ENCODE measurements at places on chromosomes 1 and 21.

GRCh38 chr1:232450615-232451014 is 179.3 kb downstream of the SIPA1L2 start:
- no peak for DNase-seq

- no peak for DNase-seq
Measured at GRCh38 chr21:44815225-44815624, 2.6 kb downstream of the SUMO3 start.

GRCh38 chr1:32759997-32760623 is 57.0 kb downstream of the YARS1 start:
- no peak for DNase-seq

DNA sequence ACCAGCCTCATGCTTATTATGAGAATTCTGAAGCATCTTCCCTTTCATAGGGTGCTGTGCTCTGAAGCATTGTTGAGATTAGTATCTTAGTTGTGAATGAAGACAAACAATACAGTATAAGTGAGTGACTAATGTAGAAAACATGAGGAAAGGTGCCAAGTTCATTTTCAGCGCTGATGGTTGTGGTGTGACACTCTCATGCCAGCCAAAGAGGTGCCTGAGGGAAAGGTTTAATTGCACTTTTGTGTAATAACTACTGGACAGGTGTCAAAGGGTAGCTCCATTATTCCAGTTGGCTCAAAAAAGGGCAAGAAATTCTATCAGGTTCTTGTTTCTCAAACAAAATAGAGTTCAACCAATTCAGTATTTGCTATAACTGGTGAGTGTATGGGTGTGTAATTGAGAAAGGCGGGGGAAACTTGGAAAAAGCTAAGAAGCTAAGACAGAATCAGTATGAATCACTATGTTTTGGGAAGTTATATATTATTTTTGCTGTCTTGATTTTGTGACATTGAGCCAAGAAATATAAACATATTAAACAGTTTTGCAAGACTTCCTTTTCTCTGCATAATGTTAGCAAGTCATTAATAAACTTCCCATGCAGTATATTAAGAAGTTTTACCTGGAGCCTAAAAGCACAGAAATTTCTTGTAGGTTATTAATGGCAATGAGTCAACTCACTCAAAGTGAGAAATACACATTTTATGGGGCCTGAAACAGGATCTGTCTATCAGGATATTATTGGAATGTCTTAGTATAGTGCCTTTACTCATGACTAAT is 31.8 kb downstream of the KCNK2 start:
- DNase-seq, result no peak

- DNase-seq, result no peak
Measured at GRCh38 chr1:157819896-157820295, at the start of gene FCRL1. FCRL1 (minus strand) TSS chr1:157820120; CDS start chr1:157820037, 83 bp downstream.

DNA sequence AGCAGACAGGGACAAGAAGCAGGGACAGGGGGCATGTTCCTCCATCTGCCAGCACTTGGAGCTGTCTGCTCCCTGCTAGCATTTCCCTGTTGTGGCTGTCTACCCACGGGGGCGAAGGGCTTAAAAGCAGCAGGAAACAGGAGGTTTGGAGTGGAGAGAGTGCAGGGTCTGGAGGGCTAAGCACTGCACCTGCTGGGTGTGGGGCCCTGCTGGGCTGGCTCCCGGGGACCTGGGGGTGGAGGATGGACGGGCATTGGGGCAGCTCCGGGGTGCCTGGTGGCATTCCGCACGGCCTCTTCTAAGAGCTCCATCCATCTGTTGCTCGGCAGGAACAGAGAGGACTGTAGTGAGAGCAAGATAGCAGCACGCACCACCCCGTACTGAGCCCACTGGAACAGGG is 21.2 kb downstream of the LRRC71 start:
- no peak for DNase-seq

DNA sequence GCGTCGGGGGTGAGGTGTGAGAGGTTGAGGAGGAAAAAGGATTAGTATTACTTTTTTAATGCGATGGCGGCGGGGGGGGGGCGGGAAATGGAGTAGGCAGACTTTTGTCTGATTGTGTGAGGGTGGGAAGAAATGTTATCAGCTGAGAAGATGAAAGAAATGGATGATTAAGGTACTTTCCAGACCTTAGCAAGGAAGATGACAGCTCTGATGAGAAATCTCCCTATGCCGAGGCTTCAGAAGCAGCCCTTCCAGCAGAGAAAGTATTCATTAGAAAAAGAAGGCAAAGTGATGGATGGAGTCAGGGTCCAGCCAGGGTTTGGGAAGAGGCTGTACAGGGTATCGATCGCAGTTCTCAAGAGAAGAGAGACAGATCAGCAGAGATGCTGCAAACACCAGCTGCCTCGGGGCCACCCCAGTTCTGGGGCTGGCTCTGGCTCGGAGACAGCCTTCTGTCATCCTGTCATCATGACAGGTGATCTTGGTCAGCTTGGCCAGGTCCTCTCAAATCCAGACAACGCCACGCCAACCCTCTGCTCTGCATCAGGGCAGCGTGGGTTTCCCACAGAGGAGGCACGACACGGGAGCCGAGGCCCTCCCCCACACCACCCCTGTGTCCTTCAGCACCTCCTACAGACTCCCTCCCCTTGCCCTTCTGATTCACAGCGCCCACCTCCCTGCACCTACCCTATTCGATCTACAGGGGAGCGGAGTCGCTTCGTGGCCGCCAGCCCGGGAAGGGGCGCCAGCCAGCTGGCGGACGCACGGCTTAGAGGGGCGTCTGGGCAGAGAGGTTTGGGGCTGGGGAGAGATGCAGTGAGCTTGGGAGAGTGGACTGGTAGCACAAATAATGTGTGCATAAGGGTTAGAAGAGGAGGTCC is 674 bp upstream of the ATXN7L2 start:
- DNase-seq, result peak; percentile 55

- no peak for DNase-seq
Measured at GRCh38 chr1:224782281-224783000, 147.0 kb upstream of the DNAH14 start.

- peak; percentile 89 for DNase-seq
Measured at GRCh38 chr1:89762779-89763648, 57.8 kb upstream of the LRRC8D start.

DNA sequence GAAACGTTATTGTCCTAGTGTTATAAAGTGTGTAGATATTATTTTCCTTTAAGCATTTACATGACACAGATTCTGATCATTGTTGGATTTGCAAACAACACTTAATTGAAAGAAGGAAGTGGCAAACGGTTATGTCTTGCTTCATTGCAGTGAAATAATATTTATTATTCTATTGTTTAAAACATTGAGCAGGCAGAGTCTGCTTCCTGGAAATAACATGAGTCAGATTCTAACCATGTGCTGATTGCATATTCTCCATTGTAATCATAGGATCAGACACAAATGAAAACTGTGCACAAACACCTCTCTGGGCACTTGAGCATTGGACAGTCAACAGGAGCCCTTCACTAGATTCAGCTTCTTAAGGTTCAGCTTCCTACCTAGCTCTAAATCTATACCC is 46.8 kb upstream of the USP25 start:
- no peak for DNase-seq

DNA sequence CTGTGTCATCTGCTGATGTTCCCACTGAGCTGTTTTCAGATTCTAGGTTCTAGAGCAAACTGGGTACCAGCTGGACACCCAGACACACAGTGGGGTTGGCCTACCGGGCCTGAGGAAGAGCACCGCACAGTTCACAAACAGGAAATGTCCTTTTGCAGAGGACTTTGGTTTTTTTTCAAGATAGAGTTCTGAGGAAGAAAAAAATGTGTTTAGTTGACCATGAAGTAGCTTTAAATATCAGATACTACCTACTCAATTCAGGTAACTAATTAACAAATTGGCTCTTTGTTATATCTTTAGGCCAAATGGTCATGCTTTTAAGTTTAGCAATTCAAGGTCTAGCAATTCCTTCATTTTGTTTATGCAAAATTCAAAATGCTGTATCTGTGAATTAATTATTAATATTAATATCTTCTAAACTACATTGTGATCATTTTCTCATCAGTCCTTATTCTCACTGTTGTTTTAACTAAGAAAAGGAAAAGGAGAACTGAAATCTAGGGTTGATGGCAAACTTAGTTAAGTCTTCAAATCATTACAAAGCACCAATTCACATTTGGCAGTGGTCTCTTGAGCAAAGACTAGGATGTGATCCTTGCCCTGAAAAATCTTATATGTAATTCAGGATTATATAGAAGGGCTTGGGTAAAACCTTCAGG is 17.2 kb upstream of the NCF2 start:
- no peak for DNase-seq

- no peak for DNase-seq
Measured at GRCh38 chr1:225768662-225769426, 8.8 kb upstream of the SRP9 start.

GRCh38 chr1:152502496-152503180 is 8.0 kb upstream of the LCE5A start:
- DNase-seq, result no peak

GRCh38 chr1:238961790-238962189 is 424.6 kb upstream of the CHRM3 start:
- no peak for DNase-seq

- no peak for DNase-seq
Measured at GRCh38 chr1:14494911-14495310, 103.6 kb upstream of the KAZN start.

- DNase-seq, result no peak
Measured at GRCh38 chr1:231940701-231941100, 314.1 kb downstream of the DISC1 start.

Measured in CD4-positive, alpha-beta T cell treated with Interleukin-12 subunit alpha and Interleukin-12 subunit beta, for 1 hour (primary cell).